ENCODE measurements at places on chromosomes 11 and 22. TPM values are rescaled to one million over a fixed set of nuclear protein-coding genes. Genes with fewer than 3 reads are reported as not detected.

The TSGA10IP gene
- total RNA-seq, result not detected

The TUBA8 gene
- total RNA-seq, result 1.8 TPM

GRCh38 chr11:45580399-45580798 is 85.0 kb downstream of the CHST1 start:
- no peaks in the 10 kb centered on the region for H3K36me3 ChIP-seq
- no peak overlapping the region for H3K4me3 ChIP-seq
- no peaks in the 10 kb centered on the region for H3K4me1 ChIP-seq

DNA sequence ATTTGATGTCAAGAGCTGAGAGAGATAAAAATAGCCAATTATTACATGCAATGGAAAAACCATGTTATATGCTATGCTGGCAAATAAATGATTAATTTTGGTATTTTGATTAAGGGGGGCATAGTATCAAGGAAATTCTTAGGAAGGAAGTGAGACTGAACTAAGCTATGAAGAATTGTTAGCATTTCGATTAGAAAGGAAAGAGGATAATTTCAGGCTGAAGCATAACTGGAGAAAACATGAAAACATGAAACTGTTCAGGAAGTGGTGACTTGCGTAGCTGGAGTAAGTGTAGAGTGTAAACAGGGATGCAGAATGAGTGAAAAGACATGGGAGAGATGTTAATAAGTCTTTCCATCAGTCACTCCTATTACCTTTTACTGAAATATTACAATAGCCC is 6.4 kb downstream of the ACRV1 start:
- H3K27ac ChIP-seq, result no peak overlapping the region
- peaks cover 11% of the 10 kb centered on the region for H3K4me1 ChIP-seq

The MPEG1 gene
- 0.05 TPM for total RNA-seq

- no peak overlapping the region for H3K27ac ChIP-seq
- DNase-seq, result no peak
- H3K4me3 ChIP-seq, result no peak overlapping the region
Observed at GRCh38 chr22:35596821-35597220, 20.3 kb downstream of the MB start.

DNA sequence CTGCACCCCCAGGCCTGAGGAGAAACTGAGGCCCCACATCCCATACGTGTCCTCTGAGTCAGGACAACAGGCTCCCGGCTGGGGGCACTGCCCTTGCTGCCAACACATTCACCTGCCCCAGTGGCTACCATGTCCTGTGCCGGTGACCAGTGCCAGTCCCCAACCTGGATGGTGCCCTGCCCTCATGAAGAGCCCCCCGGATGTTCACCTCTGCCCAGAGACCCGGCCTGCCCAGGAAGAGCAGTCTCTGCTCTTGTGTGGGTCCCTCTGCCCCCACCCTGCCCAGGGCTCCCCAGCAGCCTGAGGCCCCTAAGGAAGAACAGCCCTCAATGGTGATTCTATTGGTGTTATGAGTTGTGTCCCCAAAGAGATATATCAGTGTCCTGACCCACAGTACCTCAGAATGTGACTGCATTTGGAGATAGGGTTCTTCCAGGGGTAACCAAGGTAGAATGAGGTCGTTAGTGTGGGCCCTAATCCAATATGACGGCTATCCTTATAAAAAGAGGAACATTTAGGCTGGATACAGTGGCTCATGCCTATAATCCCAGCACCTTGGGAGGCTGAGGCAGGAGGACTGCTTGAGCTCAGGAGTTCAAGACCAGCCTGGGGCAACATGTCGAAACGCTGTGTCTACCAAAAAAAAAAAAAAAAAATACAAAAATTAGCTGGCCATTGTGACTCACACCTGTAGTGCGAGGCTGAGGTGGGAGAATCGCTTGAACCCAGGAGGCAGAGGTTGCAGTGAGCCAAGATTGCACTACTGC is 13.2 kb upstream of the DGCR8 start:
- H3K4me3 ChIP-seq, result no peak overlapping the region
- no peak overlapping the region for H3K27ac ChIP-seq
- H3K36me3 ChIP-seq, result peaks cover 3% of the 10 kb centered on the region
- H3K27me3 ChIP-seq, result no peaks in the 10 kb centered on the region
- DNase-seq, result no peak

Data from activated T-helper 2 cell treated with anti-CD3 and anti-CD28 coated beads, Interferon-gamma antibody, Interleukin-2, Interleukin-4, amounts not matched to agents 10 μg/mL and 5 μg/mL and 100 μg/mL, durations not matched to agents 14 hours and 24 hours and 36 hours (primary cell).